ENCODE measurements at places on chromosomes 3 and 15.

- peak; percentile 23 for DNase-seq
Measured at GRCh38 chr3:45507820-45508317, 86.7 kb upstream of the LIMD1 start.

GRCh38 chr3:97957617-97958311 lies 14.5 kb downstream of the RIOX2 start:
- no peak for DNase-seq

DNA sequence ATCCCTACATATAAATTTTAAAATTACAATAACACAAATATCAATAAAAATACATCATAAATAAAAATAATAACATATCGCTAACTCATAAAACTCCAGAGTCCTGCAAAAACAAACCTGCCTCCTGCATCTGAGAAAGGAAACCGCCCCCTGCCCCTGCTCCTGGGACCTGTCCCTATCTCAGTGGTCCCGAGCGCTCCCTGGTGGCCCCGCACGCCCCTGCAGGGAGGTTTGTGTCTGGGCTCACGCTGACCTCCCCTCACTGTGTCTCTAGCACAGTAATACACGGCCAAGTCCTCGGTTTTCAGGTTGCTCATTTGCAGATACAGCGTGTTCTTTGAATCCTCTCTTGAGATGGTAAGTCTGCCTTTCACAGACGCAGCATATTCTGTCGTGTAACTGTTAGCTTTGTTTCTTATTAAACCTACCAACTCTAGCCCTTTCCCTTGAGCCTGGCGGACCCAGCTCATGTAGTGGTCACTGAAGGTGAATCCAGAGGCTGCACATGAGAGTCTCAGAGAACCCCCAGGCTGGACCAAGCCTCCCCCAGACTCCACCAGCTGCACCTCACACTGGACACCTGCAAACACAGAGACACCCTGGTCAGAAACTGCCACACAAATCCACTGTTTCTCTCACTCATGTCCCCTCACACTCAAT lies 554.1 kb downstream of the GOLGA6L6 start:
- DNase-seq: no peak

- no peak for DNase-seq
Measured at GRCh38 chr3:70519026-70519425, 206.6 kb upstream of the MDFIC2 start.

DNA sequence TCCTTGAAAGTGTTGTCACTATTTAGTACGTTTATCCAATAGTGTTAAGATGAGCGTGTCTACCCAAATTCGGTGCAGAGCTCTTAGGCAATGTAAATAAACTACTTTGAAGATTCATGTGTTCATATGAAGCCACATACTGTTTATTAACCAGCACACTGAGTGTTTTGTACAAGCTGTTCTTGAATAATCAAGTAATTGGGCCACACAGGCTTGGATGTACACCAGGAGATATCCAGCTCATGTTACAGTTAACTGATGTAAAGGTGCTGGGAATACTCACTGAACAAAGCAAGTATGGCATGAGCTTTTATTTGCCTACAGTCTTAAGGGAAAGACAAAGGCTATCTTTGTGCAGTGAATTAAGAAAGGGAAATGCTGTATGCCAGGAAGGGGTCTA lies 632 bp upstream of the DHX36 start:
- DNase-seq: peak; percentile 33

DNA sequence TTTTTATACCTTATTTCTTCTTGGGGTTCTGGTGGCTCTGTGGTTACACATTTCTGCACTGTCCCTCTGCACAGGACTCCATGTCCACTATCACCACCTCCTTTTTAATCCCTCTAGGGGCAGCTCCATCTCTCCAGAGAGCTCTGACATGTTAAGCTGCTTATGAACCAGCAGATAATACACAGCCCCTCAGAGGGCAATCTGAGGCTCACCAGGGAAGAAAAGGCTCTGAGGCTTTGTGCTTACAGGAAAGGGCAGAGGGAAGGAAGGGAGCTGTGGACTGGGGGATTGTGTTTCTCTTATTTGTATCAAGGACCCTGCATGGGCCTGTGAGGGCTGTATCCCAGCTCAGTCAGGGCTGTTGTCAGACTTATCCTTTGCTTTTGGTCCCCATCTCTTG lies 164.5 kb downstream of the EPHB1 start:
- no peak for DNase-seq

DNA sequence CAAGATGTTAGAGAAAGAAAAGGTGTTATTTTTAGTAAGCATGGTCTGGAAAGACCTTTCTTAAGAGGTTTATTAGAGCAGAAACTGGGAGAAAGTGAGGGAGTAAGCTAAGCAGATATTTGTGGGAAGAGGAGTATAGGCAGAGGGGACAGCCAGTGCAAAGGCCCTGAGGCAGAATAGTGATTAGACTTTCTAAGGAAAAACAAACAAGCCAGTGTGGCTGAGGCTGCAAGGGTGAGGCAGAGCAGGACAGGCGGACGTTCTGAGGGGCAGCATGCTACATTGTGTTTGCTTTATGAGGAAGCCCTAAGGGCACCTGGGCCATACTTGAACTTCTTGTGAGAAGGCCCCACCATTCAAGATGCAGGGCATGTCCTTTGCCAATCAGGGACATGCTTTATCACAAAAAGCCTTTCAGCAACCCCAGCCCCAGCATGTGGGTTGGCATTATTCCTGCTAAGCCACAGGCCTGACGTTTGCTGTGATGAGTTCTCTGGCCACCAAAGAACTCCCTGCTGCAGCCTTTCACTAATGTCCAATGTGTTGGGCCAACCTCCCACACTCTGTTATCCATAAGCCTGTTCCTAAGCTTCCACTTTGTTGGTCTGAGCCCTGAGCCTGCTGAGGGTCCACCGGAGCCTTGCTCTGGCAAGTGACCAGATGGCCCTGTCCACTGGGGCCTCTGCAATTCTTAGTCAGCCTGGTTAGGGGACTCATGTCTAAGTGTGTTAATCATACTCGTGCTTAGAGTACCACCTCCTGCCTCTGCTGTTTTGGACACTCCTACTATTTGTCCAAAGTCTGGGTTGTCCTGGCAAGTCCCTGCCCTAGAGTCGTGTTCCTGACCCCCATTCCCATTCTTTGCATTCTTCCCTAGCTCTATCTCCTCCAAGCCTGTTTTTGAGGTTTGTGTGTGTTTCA lies 209.9 kb upstream of the CTNNB1 start:
- DNase-seq: no peak

- DNase-seq: no peak
Measured at GRCh38 chr3:129323651-129324294, 45.1 kb downstream of the HMCES start.

- no peak for DNase-seq
Measured at GRCh38 chr3:177026505-177027277, 170.6 kb downstream of the TBL1XR1 start.

DNA sequence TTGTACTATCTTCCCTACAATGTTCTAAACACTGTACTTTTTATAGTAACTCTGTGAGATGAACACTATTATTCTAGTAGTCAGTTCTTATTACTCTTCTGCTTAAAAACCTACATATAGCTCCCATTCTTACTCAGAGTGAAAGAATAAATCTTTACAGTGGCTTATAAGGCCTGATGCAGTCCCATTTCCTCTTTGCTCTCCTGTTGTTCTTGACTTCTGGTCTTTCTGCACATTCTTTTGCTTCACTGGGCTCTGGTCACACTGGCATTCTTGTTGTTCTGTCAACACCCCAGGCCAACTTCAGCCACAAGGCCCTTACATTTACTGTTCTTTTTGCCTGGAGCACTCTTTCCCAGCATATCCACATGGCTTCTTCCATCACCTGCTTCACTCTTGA lies 58.2 kb upstream of the TP63 start:
- DNase-seq: no peak

DNA sequence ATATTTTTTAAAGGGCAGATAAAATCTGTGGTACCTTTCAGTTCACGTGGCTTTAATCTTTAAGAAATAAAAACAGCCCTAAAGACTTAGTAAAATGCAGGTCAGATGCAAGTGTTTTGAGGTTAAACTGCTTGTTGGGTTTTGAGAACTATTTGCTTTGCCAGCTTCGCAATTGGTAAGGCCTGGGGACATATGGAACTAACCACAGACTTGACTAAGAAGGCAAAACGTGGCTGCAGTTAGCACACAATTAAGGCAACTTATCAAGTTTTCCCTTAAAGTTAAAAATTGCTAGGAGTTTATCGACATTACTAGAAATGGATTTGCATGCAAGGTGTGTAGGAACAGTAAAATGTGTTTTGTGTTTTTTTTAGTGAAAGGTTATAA lies 206.9 kb downstream of the ZNF385D start:
- no peak for DNase-seq

- no peak for DNase-seq
Measured at GRCh38 chr15:35095941-35096340, 10.8 kb upstream of the NANOGP8 start.

GRCh38 chr3:144923046-144923775 lies 951.6 kb downstream of the DIPK2A start:
- no peak for DNase-seq

DNA sequence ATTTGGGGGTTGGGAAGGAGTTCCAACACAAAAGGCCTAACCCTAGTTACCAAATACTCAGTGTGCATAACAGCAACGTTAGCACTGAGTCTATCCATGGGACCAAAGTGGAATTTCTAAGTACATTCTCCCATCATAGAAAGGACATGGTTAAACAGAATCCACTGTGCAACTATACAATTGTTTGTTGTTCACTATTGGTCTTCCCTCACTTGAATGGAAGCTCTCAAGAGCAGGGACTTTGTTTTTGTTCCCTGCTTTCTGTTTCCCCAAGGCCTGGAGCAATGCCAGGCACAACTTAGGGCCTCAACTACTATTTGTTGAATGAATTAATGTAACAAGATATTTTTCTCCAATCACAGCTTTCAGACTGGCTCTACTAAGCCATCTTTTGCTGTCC lies 25.6 kb downstream of the COL8A1 start:
- DNase-seq: no peak

DNA sequence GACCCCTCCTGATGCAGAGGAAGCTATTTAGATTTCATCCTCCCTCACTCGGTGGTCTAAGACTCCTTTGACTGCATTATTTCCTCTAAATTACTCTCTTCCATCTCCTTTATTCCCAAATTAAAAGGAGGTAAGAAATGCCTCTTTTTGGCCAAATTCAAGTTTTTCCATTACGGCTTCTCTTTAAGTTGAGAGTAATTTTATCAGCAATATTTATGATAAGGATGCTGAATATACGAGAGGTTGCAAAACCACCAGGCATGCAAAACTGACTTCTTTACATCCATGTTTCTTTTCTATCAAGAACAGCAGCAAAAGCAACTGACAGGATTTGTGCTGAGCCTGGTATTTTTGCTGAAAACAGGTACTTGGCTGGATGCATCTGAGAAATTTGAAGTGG lies 262.0 kb upstream of the RARB start:
- DNase-seq: no peak

- no peak for DNase-seq
Measured at GRCh38 chr15:76711351-76711827, 193.8 kb downstream of the SCAPER start.

GRCh38 chr3:101081999-101082398 lies 88.8 kb upstream of the ABI3BP start:
- DNase-seq: no peak

DNA sequence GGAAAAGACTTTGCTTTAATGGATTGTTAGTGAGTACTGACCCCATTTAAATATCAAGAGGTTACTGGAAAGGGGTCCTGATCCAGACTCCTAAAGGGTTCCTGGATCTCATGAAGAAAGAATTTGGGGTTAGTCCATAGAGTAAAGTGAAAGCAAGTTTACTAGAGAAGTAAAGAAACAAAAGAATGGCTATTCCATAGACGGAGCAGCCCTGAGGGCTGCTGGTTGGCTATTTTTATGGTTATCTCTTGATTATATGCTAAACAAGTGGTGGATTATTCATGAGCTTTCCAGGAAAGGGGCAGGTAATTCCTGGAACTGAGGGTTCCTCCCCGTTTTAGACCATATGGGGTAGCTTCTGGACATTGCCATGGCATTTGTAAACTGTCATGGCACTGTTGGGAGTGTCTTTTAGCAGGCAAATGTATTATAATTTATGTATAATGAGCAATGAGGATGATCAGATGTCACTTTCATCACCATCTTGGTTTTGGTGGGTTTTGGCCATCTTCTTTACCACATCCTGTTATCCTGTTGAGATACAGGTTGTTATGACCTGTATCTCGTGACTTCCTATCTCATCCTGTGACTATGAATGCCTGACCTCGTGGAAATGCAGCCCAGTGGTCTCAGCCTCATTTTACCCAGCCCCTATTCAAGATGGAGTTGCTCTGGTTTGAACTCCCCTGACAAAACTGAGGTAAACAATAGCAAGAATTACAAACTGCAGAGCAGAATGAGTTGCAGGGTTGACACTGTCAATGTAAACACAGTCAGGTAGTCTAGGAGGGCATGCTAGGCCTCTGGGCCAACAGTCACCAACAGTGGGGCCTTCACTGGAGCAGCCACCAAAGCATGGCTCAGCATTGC lies 10.3 kb upstream of the GPR160 start:
- no peak for DNase-seq

DNA sequence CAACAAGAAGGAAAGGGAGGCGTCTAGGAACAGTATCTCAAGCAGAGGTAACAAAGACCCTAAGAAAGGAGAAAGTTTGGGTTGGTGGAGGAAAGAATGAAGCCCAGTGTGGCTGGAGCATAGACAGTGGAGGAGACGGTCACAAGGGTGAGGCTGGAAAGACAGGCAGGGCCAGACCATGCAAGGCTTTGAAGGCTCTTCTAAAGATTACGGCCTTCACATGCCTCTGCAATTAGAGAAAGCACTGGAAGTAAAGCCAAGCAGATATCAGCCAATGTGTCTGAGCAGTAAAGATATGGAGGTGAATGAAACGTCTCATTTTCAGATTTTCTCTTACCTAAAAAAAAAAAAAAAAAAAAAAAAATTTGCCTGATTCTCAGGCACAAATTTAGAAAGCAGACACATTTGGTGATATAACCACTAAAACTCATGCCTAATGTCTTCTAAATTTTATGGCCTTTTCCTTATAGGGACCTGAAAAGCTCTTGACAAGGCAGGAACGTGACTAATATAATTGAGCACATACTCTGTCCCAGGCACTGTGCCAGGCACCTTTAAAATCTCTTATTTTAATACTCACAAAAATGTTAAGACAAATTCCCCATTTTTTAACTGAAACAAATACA lies 184.1 kb downstream of the MECOM start:
- DNase-seq: no peak

GRCh38 chr15:63156755-63157117 lies 541 bp downstream of the RPS27L start:
- peak; percentile 50 for DNase-seq

DNA sequence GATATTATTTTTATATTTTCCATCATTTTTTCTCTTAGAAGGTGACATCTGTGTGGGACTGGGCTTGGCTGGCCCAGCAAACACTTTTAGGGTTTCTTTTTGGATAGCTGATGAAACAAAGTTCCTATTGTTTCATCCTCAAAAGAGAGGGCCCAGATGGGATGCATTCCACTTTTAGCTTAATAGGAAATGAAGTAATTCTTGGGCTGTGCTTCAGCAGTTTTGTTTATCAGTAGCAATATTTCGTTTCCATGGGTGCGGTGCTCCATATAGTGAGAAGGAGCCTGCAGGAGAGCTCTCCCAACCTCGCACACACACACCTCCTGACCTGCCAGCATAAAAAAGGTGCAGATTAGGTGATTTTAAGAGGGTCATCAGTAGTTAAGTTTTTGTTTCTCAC lies 147.5 kb downstream of the AKAP13 start:
- no peak for DNase-seq

Data from cerebellar cortex (tissue), 1 donor.